ENCODE measurements at places on chromosomes 16 and 17.

DNA sequence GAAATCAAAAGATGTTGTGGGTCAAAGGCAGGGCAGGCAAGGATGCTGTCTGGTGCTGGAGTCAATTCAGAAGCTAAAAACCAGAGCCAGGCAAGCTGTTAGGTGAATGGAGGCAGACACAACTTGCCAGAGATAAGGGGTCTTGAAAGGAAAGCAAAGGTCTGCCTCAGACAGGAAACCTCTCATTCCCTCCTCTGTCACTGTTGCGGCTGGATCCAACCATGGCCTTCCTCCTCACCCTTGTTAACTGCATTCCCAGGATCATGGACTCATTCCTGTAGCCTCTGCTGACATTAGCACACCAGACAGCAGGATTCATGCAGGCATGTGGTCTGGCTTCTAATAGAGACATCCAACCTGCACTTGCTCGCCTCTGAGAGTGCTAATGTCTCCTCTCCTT is 186.7 kb upstream of the HS3ST3A1 start:
- DNase-seq = no peak

DNA sequence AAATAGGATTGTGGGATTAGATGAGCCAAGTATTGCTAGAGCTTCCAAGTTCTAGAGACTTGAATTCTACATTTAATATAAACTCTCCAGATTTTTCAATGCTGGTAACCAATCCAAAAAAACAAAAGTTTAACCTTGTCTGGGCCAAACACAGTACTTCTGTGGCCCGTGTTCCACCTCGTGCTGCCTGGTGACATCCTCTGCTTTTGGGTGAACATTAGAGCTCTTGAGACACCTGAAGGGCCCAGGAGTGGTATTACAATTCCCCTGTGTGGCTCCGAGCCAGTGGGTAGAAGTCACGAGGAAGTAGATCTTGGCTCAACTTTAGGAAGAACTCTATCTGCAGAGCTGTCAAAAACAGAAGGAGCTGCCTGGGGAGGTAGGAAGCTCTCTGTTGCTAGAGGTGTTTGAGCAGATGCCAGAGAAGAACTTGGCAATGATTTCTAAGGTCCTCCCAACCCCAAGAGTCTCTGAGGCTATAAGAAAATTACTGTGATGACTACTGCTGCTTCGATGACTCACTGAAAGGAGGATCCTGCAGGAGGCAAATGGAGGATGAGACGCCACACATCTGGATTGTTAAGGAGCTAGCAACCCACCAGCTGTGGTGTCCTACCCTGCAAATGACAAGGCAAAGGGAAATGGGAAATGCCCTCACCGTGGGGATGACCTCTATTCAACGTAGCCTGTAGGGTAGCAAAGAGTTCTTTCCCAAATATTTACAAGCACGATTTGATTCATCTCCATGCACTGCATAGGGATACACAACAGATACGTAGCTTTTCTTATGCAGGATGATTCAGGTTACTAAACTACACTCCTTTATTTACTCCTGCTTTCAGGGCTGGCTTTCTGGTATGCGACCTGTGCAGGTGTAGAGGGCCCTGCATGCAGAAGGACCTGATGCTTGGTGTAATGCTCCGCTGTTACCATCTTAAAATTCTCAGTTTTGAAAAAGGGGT is 45.8 kb upstream of the GAS7 start:
- no peak for DNase-seq

DNA sequence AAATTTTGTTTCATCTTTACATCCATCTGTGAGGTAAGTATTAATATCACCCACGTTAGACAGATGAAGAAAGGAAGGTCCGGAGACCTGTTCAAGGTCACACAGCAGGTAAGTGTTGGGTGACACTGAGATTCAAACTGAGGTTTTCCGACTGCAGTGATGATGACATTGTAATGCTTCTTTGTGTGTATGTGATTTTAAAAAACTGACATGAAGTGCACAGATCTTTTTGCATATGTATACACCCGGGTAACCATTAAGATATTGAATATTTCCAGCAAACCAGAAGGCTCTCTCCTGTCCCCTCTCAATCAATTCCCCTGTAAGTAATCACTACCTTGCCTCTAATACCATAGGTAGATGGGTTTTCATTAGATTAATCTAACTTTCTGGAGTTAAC is 1.5 kb upstream of the TANC2 start:
- DNase-seq = no peak

GRCh38 chr16:77913738-77914253 is 108.6 kb upstream of the CLEC3A start:
- no peak for DNase-seq

All from neuronal stem cell (in vitro differentiated cells).